Esophagus muscularis mucosa (tissue), 4 donors: ENCODE measurements at places on chromosomes 3 and 15. TPM values are rescaled to one million over a fixed set of nuclear protein-coding genes. Genes with fewer than 3 reads are reported as not detected.

DNA sequence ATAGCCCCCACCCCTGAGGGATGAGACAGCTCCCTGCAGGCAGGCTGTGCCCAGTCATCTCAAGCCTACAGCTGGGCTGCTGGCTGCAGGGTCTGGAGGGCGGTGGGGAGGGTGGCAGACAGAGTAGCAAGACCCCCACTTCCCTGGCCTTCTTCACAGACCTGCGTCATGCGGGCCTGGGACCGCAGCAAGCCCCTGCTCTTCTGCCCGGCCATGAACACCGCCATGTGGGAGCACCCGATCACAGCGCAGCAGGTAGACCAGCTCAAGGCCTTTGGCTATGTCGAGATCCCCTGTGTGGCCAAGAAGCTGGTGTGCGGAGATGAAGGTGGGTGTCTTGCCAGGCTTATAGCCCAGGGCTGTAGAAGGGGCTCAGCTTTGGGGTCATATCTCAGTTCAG, 25.0 kb downstream of the PPCDC start:
- DNase-seq = no peak
- peaks cover 3% of the 10 kb centered on the region for H3K36me3 ChIP-seq
- peaks cover 67% of the 10 kb centered on the region for H3K4me1 ChIP-seq

- DNase-seq = no peak
- no peaks in the 10 kb centered on the region for H3K27me3 ChIP-seq
- no peak overlapping the region for H3K4me3 ChIP-seq
- H3K4me1 ChIP-seq = peaks cover 46% of the 10 kb centered on the region
- H3K36me3 ChIP-seq = no peaks in the 10 kb centered on the region
These were observed 59.1 kb upstream of the TLE3 start for GRCh38 chr15:70156671-70157271.

DNA sequence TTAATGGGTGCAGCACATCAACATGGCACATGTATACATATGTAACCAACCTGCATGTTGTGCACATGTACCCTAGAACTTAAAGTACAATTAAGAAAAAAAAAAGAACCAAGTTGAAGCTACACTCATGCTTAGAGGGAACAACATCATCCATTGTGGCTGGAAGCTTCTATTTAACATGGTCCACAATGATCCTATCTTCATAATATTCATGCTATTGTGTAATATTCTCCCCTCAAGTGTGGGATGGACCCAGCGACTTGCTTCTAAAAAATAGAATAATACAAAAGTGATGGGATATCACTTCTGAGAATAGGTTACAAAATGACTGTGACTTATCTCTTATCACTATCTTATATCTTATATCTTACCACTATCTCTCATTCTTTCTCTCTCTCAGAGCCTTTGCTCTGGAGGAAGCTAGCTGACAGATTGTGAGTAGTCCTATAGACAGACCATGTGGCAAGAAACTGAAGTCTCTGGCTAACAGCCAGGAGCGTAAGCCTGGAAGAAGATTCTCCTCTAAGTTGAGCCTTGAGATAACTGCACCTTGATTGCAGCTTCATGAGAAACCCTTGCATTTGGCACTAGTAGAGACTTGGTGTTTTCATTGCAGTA, 198.5 kb upstream of the MRPL3 start:
- no peaks in the 10 kb centered on the region for H3K36me3 ChIP-seq
- no peak overlapping the region for H3K4me3 ChIP-seq
- no peak overlapping the region for H3K27ac ChIP-seq
- DNase-seq = no peak
- H3K27me3 ChIP-seq = no peaks in the 10 kb centered on the region
- no peaks in the 10 kb centered on the region for H3K4me1 ChIP-seq

- no peak for DNase-seq
- no peak overlapping the region for H3K4me3 ChIP-seq
- H3K4me1 ChIP-seq = peaks cover 6% of the 10 kb centered on the region
These were observed 10.2 kb upstream of the DLL4 start for GRCh38 chr15:40918799-40919392.

- no peak for DNase-seq
- H3K4me3 ChIP-seq = no peak overlapping the region
- H3K27me3 ChIP-seq = no peaks in the 10 kb centered on the region
- H3K36me3 ChIP-seq = peaks cover 5% of the 10 kb centered on the region
- H3K27ac ChIP-seq = no peak overlapping the region
These were observed 277.1 kb downstream of the SUCLG2 start for GRCh38 chr3:67377299-67377698.

- H3K27me3 ChIP-seq = no peaks in the 10 kb centered on the region
- H3K4me3 ChIP-seq = no peak overlapping the region
- no peak overlapping the region for H3K27ac ChIP-seq
- H3K36me3 ChIP-seq = peaks cover 42% of the 10 kb centered on the region
These were observed 12.2 kb downstream of the NKIRAS1 start for GRCh38 chr3:23904545-23904944.

- H3K36me3 ChIP-seq = no peaks in the 10 kb centered on the region
- no peak overlapping the region for H3K27ac ChIP-seq
- H3K4me3 ChIP-seq = no peak overlapping the region
- no peak for DNase-seq
These were observed 280.0 kb upstream of the LRRN1 start for GRCh38 chr3:3519266-3519665.

DNA sequence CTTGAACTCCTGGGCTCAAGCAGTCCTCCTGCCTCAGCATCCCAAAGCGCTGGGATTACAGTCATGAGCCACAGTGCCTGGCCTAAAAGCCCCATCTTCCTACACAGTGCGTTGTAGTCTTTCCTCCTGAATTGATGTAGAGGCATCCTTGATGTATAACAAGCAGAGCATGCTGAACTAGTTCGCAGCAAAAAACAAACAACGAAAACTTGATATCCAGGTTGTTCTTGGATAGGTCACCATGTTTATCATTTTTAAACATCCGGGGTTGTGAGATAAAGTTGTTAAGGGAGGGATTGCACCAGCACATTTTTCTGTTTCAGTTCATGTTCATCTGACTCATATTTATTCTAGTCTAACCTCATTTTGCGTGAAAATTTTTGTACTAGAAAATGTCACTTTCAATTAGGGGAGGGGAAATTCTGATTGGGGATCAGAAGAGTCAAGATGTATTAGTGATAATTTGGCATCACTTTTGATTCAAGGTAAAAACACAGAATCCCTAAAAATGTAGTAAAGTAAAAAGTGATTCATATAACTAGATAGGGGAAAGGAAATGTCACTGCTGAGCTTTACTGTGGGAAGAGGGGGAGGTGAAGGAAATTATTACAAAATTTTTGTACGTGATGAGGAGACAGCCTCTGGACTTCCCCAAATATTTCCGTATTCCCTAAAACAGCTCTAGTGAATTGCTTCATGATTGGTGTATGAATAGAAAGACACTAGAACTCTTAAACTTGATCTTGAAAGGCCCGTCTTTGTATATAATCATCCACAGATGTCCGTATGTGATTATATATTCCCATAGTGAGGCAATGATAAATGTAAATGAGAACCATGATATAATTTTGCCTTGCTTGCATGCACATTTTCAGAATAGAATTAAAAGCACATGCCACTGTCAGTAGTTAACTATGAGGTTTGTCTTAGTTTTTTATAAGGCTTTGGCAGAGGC, 22.9 kb downstream of the RAB8B start:
- peak overlapping the region; percentile 55 for H3K27ac ChIP-seq
- peaks cover 37% of the 10 kb centered on the region for H3K4me1 ChIP-seq
- no peak overlapping the region for H3K4me3 ChIP-seq
- no peak for DNase-seq

- H3K4me3 ChIP-seq = no peak overlapping the region
- peaks cover 54% of the 10 kb centered on the region for H3K4me1 ChIP-seq
- no peak for DNase-seq
- H3K27ac ChIP-seq = peak overlapping the region; percentile 59
- H3K27me3 ChIP-seq = no peaks in the 10 kb centered on the region
These were observed 81.3 kb downstream of the ADCY5 start for GRCh38 chr3:123367467-123368154.

GRCh38 chr3:131303848-131304247, 77.7 kb upstream of the NUDT16 start:
- DNase-seq = no peak
- no peaks in the 10 kb centered on the region for H3K27me3 ChIP-seq
- no peaks in the 10 kb centered on the region for H3K4me1 ChIP-seq
- H3K4me3 ChIP-seq = no peak overlapping the region
- no peaks in the 10 kb centered on the region for H3K36me3 ChIP-seq

- no peak for DNase-seq
- peaks cover 3% of the 10 kb centered on the region for H3K4me1 ChIP-seq
- no peaks in the 10 kb centered on the region for H3K27me3 ChIP-seq
- peaks cover 3% of the 10 kb centered on the region for H3K36me3 ChIP-seq
- H3K4me3 ChIP-seq = no peak overlapping the region
- H3K27ac ChIP-seq = no peak overlapping the region
These were observed 58.6 kb upstream of the LMOD3 start for GRCh38 chr3:69180869-69181591.

- no peaks in the 10 kb centered on the region for H3K4me1 ChIP-seq
- no peaks in the 10 kb centered on the region for H3K36me3 ChIP-seq
- no peaks in the 10 kb centered on the region for H3K27me3 ChIP-seq
- DNase-seq = no peak
- no peak overlapping the region for H3K27ac ChIP-seq
These were observed 140.5 kb upstream of the KLHL25 start for GRCh38 chr15:85935182-85935581.

DNA sequence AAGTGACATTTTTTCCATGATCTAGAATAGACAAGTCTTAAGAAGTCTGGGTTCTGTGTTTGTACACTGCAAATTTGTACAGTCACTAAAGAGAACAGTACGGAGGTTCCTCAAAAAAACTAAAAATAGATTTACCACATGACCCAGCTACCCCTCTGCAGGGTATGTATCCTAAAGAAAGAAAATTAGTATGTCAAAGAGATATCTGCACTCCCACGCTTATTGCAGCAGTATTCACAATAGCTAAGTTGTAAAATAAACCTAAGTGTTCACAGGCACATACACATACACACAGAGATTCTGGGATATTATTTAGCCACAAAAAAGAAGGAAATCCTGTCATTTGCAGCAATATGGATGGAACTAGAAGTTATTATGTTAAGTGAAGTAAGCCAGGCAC, 120.4 kb downstream of the ZIC1 start:
- no peak overlapping the region for H3K27ac ChIP-seq
- H3K36me3 ChIP-seq = no peaks in the 10 kb centered on the region
- no peaks in the 10 kb centered on the region for H3K4me1 ChIP-seq
- H3K4me3 ChIP-seq = no peak overlapping the region
- DNase-seq = no peak
- H3K27me3 ChIP-seq = no peaks in the 10 kb centered on the region

GRCh38 chr3:54954521-54954920, 26.7 kb upstream of the LRTM1 start:
- H3K4me1 ChIP-seq = peaks cover 10% of the 10 kb centered on the region
- no peak overlapping the region for H3K4me3 ChIP-seq
- no peaks in the 10 kb centered on the region for H3K27me3 ChIP-seq
- H3K27ac ChIP-seq = peak overlapping the region; percentile 34

DNA sequence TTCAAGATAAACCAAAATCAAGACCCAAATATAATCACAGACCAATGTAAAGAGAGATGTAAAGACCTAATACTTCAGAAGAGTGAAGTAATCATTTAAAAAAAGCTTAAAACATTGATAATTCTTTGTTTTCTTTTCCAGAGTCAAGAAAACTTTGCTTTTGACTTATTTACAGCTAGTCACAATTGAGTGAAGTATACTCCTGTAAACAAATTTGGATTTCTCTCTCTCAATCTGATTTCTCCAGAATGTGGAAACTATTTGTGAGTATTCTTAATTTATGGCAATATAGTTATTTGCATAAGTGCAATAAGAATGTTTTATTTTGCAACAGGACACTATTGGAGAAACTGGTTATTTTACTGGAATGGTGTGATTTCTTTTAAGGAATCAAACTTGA, 43.7 kb upstream of the ZBTB20 start:
- H3K27me3 ChIP-seq = no peaks in the 10 kb centered on the region
- H3K4me3 ChIP-seq = no peak overlapping the region
- H3K36me3 ChIP-seq = no peaks in the 10 kb centered on the region
- no peak for DNase-seq
- H3K27ac ChIP-seq = no peak overlapping the region

GRCh38 chr3:106275592-106275991, 406.8 kb upstream of the CBLB start:
- DNase-seq = no peak
- no peak overlapping the region for H3K27ac ChIP-seq
- no peaks in the 10 kb centered on the region for H3K36me3 ChIP-seq
- H3K4me1 ChIP-seq = no peaks in the 10 kb centered on the region
- no peaks in the 10 kb centered on the region for H3K27me3 ChIP-seq

DNA sequence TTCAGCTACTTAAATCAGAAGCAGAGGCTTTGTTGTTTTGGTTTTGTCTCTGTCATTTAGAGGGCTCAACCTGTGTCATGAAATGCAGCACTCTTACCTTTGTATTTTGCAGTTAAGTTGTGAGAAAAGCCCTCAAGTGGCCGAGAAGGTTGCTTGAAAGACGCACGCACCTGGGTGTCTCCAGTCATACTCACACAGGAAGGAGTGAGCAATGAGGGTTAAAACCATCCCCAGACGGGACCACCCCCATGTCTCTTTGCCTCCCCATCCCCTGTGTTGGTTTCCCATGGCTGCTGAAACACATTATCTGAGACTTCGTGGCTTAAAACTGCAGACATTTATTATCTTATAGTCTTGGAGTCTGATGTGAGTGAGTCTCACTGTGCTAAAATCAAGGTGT, 376.1 kb upstream of the CFAP20DC start:
- H3K36me3 ChIP-seq = no peaks in the 10 kb centered on the region
- H3K4me3 ChIP-seq = no peak overlapping the region
- H3K27me3 ChIP-seq = no peaks in the 10 kb centered on the region

DNA sequence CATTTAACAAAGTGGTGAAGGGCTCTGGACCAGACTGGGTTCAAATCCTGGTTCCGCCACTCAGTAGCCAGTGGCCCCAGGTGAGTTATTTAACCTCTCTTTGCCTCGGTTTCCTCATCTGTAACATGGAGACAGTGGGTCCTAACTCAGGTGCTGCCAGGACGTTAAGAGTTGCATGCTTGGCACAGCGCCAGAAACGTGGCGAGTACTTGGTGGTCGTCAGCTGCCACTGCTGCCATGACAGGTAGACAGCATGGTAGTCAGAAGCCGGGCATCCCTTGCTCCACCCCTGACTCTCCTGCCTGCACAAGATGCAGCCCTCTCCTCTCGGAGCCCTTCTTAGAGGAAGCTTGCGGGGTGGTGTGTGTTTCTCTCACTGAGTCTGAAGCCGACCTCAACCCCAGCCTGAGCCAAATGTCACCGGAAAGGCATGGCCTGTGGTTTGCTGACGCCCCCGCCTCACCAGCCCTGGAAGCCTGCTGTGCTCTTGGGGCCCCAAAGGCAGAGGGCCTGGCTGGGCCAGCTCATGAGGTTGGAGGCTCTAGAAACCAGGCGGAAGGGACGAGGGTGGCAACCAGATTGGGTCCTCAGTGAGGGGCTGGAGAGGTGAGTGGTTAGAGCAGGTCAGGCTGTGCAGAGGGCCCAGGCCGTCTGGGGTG, 160.8 kb upstream of the TLE3 start:
- H3K27ac ChIP-seq = no peak overlapping the region
- DNase-seq = no peak
- no peak overlapping the region for H3K4me3 ChIP-seq

FEZF2 gene
- total RNA-seq = not detected

CFAP100 gene
- not detected for total RNA-seq

DCBLD2 gene
- 48.4 TPM for total RNA-seq

VIPR1 gene
- total RNA-seq = 6.6 TPM

DPPA2 gene
- total RNA-seq = not detected

LRRC58 gene
- 36.7 TPM for total RNA-seq

FAM81A gene
- total RNA-seq = 0.33 TPM

IL16 gene
- 13.5 TPM for total RNA-seq
